Activated T-helper 2 cell treated with anti-CD3 and anti-CD28 coated beads, Interferon-gamma antibody, Interleukin-2, Interleukin-4, amounts not matched to agents 10 μg/mL and 5 μg/mL and 100 μg/mL, durations not matched to agents 14 hours and 24 hours and 36 hours (primary cell): ENCODE measurements at places on chromosomes 5 and 9.

DNA sequence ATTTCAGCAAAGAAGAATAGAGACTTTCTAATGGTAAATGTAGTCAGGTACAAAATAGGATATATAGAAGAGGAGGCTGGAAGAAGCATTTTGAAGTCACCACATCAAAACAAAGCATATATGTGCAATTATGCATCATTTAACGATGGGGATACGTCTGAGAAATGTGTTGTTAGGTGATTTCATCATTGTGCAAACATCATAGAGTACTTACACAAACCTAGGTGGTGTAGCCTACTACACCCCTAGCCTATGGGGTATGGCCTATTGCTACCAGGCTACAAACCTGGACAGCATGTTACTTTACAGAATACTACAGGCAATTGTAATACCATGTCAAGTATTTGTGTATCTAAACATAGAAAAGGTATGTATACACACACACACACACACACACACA, 28.4 kb downstream of the ELP1 start:
- no peak for DNase-seq

DNA sequence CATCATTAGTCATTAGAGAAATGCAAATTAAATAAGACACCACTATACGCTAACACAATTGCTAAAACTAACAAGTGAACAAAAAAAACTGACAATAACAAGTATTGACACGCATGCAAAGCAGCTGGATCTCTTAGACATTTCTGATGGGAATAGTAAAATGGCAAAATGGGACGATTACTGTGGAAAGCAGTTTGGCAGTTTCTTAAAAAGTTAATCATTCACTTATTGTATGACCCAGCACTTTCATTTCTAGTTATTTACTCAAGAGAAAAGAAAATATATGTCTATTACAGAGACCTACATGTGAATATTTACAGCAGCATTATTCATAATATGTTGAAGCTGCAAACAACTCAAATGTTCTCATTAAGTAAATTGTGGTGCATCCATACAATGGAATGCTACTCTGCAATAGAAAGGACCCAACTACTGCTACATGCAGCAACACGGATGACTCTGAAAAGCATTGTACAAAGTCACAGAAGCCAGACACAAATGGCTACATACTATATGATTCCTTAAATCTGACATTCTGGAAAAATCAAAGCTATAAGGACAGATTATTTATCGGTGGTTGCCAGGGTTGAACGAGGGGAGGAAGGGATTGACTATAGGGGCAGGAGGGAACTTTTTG, 96.8 kb upstream of the ITGA2 start:
- DNase-seq: no peak

GRCh38 chr9:120868339-120868675, 8.7 kb downstream of the PHF19 start:
- DNase-seq: no peak

GRCh38 chr5:76926329-76927105, 26.3 kb upstream of the CRHBP start:
- no peak for DNase-seq

DNA sequence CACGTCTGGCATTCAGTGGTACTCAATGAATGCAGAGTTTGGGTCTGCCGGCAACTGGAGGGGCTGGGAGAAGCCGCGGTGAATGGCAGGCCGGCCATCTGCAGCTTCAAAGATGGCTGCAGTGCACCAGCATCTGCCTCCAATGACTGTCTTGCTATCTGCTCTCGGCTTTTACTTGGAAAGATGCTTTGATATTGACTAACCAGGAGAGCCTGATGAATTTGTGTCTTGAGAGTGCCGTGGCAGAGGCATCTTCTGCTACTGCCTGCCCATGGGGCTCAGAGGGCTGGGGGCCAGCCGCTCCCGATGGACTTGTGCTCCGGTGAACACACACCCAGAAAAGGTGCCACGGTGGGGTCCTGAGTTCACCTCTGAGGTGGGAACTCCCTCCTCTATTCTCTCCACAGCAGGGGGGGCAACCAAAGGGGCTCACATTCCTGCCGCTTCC, 164.5 kb downstream of the COL23A1 start:
- DNase-seq: no peak

GRCh38 chr5:36728697-36729543, 122.5 kb downstream of the SLC1A3 start:
- no peak for DNase-seq

DNA sequence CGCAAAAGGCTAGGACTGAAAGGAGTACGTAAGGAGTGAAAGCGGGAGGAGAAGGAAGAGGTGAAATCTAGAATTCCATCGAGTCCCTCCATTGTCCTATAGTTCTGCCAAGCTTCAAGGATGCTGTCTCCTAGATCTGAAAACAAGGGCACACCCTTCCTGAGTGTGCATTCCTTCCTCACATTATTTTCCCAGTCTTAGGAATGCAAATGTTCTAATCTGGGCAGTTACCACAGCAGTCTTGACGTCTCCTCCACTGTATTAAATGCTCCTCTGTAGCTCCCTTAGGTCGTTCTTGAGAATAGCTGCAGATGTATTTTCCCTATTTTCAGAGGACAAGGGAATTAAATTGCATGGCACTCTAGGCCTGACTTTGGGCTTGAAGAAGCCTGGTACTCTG, 127.6 kb downstream of the SLIT3 start:
- no peak for DNase-seq

DNA sequence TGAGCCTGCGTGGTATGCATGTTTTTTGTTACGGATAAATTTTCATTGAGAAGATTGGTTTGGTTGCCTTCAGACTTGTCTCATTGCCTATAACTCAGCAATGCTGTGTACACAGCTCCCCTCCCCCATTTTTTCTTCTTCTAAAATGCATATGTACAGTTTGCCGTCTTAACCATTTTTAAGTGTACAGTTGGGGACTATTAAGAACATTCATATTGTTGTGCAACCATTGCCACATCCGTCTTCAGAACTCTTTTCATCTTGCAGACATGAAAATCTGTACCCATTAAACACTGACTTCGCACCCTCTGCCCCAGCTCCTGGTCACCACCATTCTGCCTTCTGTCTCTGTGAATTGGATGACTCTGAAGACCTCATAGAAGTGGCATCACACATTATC, 6.2 kb downstream of the EXOC3 start:
- DNase-seq: no peak
